ENCODE measurements at places on chromosomes 6 and 20. TPM values are rescaled to one million over a fixed set of nuclear protein-coding genes. Genes with fewer than 3 reads are reported as not detected.

DUSP15 gene
- total RNA-seq = 57.9 TPM

DNA sequence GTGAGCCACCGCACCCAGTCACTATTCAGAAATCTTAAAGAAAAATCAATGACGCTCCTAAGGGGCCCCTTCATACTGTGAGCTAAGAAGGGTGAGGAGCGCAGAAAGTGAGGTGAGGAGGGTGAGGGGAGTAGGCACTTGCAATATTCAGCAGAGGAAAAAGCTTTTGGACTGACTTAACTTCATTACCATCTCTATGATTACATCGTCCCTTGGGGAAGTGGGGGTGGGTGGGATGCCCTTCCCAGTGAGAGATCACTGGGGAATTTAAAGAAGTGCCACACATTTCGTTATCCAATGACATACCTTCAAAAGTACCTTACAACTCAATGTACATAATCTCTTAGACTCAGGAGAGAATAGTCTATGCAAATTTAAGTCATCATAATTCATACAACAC, 46.5 kb downstream of the SMLR1 start:
- DNase-seq = no peak

LY6G6F gene
- 3.7 TPM for total RNA-seq

FBXO5 gene
- total RNA-seq = 5.2 TPM

MUC22 gene
- 0.17 TPM for total RNA-seq

SLC16A10 gene
- total RNA-seq = 12.5 TPM

GRCh38 chr20:64234291-64234791, 21.2 kb upstream of the PCMTD2 start:
- no peak for DNase-seq

DNA sequence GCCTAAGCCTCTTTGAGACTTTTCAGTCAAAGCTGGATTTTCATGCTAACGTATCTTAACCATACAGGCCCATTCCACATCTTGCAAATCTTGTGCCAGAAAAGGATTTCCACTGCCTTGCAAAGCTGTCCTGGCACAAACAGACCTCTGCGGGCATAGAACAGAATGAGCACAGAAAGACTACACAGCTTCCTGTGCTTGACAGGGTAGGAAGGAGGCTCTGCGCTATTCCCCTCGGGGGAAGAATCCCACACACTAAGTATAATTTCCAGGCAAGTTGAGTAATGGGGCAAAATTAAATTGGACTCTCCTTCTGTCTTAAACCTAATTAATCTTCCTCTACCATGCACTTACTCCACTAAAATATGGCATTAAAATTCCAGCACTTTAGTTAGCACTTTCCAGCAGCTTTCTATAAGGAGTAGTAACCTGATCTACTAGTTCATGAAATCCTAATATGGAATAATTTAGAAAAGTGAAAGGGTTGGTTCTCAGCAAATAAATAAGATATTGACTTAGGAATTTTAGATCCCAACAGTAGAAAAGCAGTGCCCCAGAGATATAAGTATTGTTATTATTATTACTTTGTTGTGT, 532.1 kb upstream of the JAG1 start:
- DNase-seq = no peak

DNA sequence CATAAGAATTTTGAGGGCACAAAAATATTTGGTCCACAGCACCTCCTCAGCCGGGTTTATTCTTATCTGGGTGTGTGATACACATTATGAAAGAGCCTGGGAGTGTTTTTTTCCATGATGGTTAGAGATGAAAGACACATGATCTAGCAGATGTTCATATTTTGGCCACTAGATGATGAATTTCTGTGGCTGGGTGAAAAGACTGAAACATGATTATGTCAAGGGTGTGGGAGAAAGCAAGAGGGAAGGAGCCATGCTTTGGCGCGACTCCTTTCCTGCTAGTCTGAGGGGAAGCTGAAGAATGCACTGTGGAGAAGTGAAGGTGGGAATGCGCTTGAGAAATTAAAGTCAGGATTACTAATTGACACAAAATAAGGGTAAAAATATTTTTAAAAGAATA, 102.3 kb downstream of the SH3BGRL2 start:
- DNase-seq = no peak

DNA sequence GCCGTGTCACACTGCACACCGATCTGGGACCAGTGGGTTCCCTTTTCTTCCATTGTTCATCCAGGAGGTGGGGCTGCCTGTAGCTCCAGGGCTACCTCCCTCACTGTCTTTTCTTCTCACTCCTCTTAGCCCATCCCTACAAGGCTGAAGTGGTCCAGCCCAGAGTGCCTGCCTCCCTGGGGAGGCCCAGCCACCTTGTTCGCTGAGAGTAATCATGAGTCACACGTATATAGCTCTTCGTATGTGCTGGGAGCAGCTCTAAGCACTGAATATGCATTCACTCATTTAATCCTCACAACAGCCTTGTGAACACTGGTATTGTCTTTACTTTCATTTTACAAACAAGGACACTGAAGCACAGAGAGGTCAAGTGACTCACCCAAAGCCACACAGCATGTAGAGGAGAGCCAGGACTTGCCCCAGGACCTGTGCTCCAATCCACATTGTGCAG, 14.7 kb upstream of the CCDC167 start:
- DNase-seq = no peak

- DNase-seq = peak; percentile 36
Observed at GRCh38 chr20:4026093-4026601, 10.8 kb upstream of the RNF24 start.
